NCI-H345 (cell line): ENCODE measurements at places on chromosomes 6 and 20.
A peak's percentile ranks its signal among the peaks of the same experiment; 100 is the strongest.

DNA sequence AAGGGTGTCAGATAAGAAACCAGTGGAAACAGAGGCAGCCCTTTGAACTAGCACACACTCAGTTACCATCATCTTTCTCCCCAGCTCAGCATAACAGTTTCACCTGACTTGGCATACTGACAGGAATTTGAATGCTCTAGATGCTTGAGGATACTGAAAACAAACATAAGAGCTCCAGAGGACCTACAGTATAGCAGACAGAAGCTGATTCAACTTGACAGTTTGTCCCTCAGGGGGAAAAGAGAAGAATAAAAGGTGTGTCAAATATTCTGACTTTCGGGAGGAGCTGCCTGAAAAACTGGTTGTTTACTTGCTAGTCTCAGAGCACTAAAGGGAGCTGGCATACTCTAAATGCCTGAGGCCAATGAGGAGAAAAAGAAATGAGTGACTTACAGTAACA lies 35.1 kb downstream of the EYS start:
- DNase-seq, result peak; percentile 85

- DNase-seq, result no peak
Measured at GRCh38 chr6:13457577-13457976, 29.8 kb downstream of the GFOD1 start.

GRCh38 chr6:170221753-170222400 lies 69.0 kb downstream of the DLL1 start:
- peak; percentile 55 for DNase-seq

DNA sequence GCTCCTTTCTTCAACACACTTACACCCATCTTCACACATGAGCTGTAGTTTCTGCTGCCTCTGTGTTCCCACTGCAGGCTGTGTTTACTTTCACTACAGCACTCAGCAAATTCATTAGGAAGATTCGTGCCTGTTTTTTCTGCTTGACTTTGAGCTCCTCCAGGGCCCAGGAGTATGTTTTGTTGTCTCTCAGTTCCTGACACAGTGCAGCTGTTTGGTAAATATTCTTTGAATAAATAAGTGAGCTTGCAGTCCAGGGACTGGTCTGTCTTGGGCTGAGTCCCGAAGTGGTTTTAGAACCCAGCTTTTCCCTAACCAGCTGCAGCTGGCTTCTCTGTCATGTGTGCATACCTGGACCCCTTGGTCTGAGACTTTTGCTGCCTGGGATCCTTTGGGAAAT lies 46.6 kb upstream of the CCN6 start:
- DNase-seq, result no peak

- peak; percentile 72 for DNase-seq
Measured at GRCh38 chr20:63628246-63628975, 1.5 kb upstream of the GMEB2 start.

GRCh38 chr20:10314198-10314597 lies 95.6 kb downstream of the SNAP25 start:
- no peak for DNase-seq

GRCh38 chr6:107132330-107132954 lies 17.1 kb upstream of the BEND3 start:
- DNase-seq, result peak; percentile 14

GRCh38 chr6:112683106-112683505 lies 336.0 kb downstream of the RFPL4B start:
- no peak for DNase-seq

DNA sequence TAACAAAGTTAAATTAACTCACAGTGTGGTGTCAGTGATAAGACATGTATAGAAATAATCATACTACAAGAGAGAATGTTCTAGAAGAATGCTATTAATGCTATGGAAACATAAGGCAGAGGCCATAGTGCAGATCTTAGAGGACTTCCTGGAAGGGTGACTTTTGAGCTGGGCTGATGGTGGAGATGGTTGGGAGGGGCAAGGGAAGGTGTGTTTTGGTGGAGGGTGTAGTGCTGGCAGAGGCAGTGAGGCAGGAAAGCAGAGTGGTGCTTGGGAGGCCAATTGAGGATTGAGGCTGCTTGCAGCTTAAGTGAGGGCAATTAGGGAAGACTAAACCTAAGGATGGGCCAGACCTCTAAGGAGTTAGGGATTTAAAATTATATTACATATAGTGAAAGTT lies 58.5 kb upstream of the FNDC1 start:
- no peak for DNase-seq

GRCh38 chr6:161373905-161374451 lies 100.1 kb upstream of the AGPAT4 start:
- DNase-seq, result peak; percentile 76

DNA sequence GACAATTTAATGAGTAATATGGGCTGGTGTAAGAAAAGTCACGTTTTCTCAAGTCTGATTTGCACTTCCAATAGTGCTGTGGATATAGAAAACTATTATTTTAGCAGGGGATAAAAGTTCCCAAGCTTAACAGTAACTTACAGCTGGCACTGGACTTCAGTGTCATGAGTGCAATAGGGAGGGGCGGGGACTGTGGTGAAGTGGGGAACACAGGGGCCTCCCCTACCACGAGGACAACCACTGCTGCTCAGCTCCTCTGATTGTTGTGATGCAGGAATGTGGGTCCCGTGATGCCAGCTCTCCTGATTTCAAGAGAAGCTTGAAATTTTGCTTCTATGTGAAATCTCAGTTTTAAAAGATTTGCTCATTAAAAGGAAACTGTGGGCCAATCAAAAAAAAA lies 24.0 kb downstream of the SLC13A3 start:
- no peak for DNase-seq

DNA sequence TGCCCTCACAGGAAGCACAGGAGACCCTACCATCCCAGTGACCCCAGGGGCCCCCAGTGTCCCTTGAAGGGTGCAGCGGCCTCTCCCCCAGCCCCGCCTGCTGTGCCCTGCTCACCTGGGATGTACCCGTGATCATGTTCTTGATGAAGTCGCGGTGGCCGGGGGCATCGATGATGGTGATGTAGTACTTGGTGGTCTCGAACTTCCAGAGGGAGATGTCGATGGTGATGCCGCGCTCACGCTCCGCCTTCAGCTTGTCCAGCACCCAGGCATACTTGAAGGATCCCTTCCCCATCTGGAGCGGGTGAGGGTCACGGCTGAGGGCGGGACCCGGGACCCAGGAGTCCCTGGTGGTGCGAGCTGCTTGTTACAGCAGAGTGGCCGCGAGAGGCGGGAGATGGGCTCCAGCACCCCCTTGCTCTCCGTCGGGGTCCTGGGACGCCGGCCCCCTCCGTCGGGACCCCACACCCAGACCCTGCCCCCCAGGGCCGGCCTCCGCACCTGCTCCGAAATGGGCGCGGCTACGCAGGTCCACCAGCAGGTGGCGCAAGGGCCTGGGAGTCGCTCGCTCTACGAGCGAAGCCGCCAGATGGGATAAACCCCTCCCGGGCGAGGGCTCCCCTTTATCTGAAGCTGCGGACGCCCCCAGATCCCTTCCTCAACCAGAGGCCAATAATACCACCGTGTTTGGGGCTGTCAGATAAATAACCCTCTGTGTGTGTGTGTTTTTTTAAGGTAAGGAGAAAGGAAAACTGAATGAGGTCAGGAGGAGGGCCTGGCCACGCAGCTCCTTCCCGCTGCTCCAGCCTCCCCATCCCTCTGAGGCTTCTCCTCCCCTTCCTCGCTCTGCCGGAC lies 2.9 kb downstream of the EEF1A2 start:
- DNase-seq, result peak; percentile 73

DNA sequence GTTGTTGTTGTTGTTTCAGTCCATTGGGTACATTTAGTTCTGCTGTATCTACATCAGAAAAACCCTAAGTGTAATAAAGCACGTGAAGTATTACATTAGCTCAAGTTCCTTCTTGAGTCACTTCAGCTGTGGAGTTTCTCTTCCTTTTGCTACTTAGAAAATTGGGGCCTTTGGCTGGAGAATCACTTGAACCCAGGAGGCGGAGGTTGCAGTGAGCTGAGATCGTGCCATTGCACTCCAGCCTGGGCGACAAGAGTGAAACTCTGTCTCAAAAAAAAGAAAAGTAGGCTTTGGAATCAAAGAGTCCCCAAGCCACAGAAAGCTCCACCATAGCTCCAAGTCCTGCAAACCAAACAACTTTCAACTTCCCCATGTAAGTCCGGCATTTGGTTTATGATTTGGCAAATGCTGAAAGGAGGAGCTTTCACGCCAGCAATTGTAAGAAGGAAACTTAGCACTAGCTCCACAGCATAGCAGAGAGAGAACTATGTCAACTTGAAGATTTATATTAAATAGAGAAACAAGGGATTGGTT lies 56.5 kb upstream of the RNF144B start:
- DNase-seq, result no peak

GRCh38 chr6:34239500-34239825 lies 2.8 kb downstream of the HMGA1 start:
- no peak for DNase-seq
